ENCODE measurements at places on chromosomes 5 and 9.

- no peak for DNase-seq
Observed at GRCh38 chr9:121286973-121287741, 19.2 kb downstream of the GSN start.

- DNase-seq: no peak
Observed at GRCh38 chr9:133888809-133889491, 103.2 kb downstream of the VAV2 start.

DNA sequence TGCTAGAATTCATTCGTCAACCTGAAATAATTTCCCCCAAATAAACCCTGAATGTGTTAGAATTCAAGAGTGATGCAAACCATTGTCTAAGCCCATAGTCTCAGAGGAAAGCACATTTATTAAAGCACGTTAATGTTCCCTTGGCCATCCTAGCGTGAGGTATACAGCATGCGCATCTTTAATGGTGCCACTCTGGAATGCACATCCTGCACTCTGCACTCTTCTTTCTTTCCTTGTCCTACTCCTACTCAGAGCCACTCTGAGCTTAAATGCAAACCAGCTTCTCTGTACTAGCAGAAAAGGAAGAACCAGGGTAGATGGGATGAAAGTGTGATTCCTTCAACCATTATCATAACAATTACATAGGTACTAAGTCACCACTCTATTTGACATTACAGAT lies 50.4 kb downstream of the ARL15 start:
- DNase-seq: no peak

GRCh38 chr9:80492221-80492620 lies 920.5 kb downstream of the TLE4 start:
- no peak for DNase-seq

- no peak for DNase-seq
Observed at GRCh38 chr9:84993105-84993504, 323.6 kb downstream of the NTRK2 start.

GRCh38 chr5:140217299-140218026 lies 42.5 kb downstream of the CYSTM1 start:
- no peak for DNase-seq

DNA sequence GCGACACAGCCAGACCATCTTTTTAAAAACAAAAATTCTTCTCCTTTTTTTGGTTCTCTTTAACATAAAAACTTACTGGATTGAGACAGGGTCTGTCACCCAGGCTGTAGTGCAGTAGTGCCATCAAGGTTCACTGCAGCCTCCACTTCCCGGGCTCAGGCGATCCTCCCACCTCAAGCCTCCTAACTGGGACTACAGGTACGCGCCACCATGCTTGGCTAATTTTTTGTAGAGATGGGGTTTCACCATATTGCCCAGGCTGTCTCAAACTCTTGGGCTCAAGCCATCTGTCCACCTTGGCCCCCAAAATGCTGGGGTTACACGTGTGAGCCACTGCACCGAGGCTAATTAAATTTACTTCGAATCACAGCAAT lies 13.8 kb downstream of the HNRNPK start:
- DNase-seq: no peak

DNA sequence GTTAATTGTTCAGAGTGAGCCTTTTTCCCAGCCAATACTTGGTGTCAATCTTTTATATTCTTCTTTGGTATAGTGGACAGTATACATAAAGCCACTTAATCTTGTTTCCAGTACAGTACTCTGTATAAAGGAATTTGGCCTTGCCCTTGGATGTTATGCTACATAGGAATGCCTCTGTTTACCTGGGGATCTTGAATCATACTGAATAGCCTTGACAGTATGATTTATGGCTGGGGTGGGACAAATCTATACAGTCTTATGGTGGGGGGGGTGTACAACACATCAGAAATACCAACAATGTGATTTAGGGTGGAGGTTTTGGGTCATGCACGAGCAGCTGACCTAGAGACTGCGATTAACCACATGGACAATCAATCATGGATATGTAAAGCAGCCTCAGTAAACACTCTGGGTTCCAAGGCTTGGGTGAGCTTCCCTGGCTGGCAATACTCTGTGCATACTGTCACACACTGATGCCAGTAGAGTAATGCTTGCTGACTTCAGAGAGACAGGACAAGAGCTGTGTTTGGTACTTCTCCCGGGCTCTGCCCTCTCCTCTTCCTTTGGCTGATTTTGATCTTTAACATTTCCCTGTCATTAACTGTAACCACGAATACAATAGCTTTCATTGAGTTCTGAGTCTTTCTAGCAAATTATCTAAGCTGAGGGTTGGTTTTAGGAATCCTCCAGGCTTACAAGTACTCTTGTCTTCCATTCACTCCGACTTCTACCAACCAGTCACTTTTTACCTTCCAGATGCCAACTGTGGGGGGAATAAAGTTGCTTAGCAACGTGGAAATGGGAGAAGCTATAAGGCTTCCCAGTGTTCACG lies 84.6 kb downstream of the IARS1 start:
- DNase-seq: no peak

- DNase-seq: no peak
Observed at GRCh38 chr9:82080265-82080664, 91.7 kb downstream of the SPATA31D1 start.

GRCh38 chr9:133944746-133945135 lies 47.4 kb downstream of the VAV2 start:
- no peak for DNase-seq

GRCh38 chr5:116576053-116576713 lies 1.6 kb upstream of the SEMA6A start:
- no peak for DNase-seq

DNA sequence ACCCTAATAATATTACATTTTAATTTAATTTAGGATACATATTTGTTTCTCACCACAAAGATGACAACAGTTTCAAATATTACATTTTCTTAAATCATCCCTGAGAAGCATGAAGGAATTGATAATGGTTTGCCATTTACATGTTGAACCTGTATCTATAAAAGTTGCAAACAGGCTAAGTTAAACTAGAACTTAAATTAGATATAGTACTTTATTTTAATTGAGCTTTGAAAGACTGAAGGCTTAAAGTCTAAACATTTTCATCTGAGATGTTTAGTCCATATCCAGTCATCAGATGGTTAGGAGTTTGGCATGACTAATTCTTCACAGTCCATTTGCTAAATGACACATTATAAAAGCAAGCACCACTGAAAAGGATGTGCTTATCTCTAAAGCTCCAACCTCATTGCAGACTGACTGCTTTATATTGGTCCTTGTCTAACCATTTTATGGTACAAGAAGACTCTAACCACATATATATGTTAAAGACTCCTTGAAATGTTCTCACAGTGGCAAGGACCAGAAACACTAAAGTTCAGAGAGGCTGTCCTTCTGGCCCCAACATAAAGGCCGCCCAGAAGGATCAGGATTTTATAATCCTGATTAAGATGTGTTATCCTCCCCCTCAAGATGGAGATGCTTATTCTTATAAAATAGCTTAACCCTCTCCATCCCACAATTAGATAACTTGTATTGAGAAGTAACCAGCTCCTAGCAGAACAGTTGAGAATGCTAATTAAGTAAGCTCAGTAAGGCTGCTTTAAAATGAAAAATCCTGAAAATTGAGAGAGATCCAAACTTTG lies 25.8 kb downstream of the WNT8A start:
- no peak for DNase-seq

GRCh38 chr9:106286249-106286648 lies 576.7 kb upstream of the ZNF462 start:
- no peak for DNase-seq

DNA sequence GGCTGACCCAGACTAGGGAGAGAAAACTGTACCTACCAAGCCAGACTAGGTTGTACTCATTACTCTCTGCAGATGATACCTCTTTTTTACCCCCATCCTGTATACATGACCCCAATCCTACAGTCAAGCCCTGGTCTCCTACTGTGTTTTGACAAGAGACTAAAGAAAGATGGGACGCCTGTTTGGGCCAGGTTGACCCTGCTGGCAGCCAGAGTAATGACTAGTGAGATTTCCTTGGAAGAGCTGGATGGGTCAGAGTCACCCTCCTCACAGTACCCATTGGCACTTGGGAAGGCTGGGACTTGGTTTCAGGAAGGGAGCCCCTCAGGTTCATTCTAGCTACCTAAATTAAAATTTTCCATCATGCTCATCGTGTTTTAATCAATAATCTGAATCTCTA lies 89.7 kb upstream of the NR4A3 start:
- no peak for DNase-seq

DNA sequence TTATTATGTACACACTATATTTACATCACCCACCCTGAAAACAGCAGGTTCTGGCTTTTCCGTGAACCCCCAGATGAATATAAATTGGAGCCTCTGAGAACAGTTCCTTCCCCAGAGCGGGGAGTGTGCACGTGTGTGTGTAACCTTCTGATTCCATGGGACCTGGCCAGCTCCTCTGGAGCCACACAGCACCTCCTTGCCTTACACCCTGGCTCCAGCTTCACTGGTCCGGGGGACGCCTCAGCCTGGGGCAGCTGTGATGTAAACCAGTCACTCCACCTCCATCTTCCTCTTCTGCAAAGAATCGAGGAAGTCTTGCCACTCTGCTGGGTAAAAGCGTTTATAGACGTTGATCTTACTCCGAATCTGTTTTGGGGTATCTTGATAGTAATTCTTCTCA lies 4.4 kb downstream of the NOP16 start:
- DNase-seq: no peak

DNA sequence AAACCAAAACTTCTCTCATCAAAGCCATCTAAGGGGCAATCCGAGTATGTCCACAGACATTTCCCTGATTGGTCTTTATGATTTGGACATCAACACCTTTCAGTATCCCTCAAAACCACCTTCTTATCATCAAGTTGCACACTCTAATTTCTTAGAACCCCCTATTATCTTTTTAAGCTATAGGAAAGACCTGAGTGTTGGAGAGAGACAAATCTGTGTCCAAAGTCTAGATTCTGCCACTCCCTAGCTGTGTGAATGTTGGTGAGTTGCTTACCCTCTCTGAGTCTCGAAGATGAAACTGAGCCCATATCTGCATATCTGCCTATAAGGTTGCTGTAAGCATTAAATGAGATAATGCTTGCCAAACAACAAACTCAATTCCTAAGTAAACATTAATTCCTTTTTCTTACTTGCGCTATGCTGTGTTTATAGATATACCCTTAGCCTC lies 159.1 kb downstream of the DOCK8 start:
- no peak for DNase-seq

Measured in activated T-cell treated with anti-CD3 and anti-CD28 coated beads, Interleukin-2, amount 50 U/mL, for 1 hour (primary cell).